Putamen (tissue), 1 donor: ENCODE measurements at places on chromosomes 3 and 15.

DNA sequence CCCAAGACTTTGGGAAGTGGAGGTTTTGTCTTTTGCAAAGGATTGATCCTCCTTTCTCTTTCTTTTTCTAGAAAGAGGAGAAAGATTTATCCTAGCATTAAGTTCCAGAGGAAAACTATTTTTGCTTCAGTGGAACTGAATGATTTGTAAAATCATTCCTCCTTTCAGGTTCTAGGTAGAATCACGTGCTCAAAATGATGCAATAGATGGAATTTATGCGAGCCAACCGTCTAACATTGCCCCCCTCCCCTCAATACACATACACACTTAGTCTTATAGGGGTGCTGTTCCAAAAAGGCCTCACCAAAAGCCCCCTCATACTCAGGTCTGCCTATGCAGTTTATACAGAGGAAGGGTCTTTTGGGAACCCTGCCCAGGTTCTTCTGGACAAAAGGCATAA lies 85.3 kb downstream of the AQP9 start:
- DNase-seq, result no peak

DNA sequence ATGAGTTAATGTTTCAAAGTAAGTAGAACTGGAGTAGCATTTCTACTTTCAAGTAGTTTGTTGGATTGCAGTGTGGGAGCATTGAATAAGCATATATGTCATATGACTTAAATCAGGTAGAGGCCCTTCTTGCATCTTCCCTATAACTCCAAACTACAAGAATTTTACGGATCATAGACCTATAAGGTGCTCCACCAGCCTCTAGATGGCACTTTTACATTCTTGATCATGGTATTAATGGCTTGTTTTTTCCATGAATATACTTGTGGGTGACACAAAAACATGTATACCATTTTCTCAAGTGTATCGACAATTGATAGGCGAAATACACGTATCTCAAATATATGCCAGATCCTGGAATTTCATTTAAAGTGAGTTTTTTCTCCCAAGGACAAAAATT lies 311.1 kb downstream of the ZPLD1 start:
- no peak for DNase-seq

DNA sequence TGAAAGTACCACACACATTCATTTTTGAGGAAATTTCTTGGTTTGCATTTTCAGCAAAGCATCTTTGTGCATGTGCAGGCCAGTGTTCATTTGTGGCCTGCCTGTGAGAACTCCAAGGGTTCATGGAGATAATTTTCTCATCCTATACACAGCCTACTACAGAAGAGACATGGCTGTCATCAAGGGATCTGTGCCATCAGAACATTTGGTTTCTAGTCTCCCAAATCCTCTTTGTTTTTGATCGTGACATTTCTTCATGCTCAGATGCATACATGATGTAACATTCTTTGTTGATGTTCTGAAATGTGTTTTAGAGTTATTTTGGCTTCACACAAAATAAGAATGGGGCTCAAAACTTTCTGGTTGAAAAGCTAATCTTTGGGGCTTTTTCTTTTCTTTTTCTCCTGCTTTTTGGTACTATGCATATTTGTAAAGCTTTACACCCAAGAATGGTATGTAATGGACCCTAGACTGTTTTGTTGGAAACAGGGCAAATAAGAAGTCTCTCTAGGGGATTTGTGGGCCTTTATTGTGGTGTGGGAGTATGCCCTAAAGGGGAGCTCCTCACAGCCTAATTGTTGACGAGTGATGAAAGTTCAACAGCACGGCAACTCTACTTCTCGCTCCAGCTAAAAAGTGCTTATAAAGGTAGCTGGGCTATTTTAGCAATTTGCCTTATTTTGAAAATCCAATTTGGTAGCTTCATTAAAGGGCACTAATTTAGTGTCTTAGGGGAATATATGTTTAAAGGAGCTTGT lies 3.2 kb upstream of the ARPP21 start:
- no peak for DNase-seq

- no peak for DNase-seq
Measured at GRCh38 chr3:107983247-107983646, 107.6 kb downstream of the CD47 start.

- DNase-seq, result no peak
Measured at GRCh38 chr15:93068581-93069199, 20.3 kb downstream of the RGMA start.

GRCh38 chr3:12317914-12318313 lies 29.0 kb downstream of the PPARG start:
- DNase-seq, result no peak

DNA sequence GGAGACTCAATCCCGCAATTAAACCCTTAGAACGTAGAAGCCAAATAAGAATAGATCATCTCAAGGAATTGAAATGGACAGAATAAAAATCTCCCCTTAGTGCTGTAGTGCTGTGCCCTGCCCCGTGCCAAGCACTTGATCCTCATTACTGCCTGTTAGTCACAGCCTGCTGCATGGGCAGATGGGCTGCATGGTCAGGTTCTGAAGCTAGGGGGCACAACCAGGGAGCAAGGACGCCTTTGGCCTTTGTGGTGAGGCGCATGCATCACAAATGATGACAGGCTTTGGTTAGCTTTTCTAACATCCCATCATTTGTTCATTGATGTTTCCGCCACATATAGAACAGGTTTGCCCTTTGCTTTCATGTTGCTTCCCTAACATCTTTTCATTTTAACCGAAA lies 336.3 kb upstream of the ADAMTS9 start:
- DNase-seq, result no peak

DNA sequence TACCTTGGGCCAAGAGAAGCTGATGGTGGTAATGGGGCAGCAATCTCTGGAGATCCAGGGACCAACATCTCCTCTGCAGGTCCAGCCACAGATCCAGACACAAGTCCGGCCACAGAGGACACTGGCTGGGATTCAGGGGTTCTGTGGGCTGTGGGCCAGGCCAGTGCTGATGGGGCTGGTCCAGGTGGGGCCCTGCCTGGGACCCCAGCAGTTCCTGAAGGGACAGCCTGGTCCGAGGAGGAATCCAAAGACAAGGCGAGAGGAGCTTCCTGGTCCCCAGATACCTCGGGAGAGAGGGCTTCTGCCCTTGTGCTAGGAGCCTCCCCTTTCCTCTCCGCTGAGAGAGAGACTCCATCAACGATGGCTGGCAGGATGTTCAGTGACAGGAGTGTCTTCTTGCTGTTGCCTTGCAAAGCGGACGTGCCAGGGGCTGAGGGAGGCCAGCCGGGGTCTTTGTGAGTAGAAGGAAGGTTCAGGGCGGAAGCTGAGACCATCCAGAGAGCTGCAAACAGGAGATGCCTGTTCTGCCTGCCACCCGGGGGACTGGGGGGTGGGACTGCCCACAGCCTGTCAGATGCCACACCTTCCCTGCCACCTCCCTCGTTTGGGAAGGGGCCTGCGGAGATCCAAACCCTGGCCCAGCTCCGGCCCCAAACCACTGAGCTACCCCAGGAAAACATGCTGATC lies 24.5 kb upstream of the GOLGA6C start:
- no peak for DNase-seq

DNA sequence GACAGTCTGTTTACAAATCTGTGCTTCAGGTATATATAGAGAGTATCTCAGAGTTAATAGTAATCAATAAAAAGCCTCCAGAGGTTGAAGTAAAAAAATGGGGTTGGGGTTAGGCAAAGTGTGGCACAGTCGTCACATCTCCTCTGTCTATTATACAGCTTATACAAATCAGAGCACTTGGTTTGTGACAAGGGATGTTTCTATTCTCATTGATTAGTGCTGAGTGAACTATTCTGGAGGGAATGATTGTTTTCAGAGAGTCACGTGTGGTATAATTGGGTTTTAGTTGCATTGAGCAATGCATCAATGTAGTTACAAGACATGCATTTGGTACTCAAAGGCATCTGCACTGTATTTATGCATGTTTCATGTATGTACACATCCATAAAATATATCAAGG lies 172.9 kb downstream of the EPHA3 start:
- DNase-seq, result no peak

DNA sequence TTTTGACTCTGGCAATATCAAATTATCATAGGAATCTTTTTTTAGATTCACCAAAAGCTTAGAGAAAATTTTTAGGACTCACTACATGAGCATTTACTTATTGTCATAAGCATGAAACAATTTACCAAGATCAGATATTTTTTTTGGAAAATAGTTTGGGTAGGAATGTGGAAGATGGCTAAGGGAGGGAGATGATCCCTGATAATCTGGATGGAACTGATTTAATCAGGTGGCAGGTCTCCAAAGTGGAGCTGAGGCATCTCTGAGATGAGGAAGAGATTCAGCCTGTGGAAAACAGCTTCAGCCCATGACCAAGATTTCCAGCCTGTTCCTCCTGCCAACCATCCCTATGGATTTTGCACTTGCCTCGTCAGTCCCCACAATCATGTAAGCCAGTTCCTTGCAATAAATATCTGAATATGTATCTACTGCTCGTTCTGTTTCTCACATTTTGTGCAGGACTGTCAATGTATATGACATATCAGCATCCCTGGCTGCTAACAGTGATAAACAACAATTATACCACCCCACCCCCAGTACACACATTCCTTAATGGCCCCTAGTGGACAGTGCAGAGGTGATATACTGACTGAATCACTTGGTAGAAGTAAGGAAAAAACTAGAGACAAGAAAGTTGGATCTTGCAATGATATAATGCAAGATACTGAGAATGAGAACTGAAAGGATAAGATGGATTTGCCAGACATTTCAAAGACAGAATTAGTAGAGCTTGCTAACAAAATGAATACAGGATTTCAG lies 183.8 kb downstream of the NEK10 start:
- no peak for DNase-seq

DNA sequence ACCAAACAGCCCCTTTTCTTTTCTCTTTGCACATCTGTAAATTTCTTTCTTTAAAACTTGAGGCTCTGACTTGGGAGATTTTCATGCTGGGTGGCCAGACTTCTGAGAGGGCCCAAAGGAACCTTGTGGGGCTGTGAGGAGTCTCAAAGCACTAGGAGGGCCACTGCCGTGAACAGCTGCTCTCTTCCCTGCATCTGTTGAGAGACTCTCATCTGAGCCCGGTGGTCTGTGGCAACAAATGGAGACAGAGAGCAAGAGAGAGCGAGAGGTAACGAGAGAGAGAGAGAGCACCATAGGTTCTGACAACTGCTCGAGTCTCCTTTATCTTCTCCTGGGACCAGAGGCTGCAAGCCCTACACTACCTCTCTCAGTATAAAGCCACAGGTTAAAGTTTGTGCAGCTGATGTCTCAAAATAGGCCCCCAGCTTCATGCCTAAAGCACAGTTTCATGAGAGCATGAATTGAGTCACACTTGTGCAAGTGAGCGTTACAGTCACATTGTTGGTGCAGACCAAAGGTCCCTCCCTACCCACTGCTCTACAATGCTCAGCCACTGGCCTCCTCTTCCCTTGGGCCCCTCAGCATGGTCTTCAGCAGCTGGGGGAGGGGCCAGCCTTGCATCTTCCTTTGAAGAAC lies 60.7 kb downstream of the ZNF621 start:
- DNase-seq, result no peak

DNA sequence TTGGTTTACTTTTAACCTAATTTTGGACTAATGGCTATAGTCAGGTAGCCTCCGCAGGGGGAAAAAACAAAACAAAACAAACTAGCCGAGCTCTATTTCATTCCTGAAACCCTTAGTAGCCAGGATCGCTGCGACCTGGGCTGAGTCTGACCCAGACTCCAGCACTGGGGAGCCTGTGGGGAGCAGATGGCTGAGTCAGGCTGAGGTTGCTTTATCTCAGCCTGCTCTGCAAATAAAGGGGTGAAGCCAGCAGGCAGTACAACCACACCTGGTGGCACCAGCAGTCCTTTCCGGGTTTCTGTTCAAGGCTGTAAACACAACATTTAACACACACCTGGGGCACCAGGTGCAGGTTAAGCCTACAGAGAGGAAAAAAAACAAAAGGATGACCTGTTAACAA lies 27.3 kb downstream of the ABHD2 start:
- DNase-seq, result no peak

- no peak for DNase-seq
Measured at GRCh38 chr15:38534691-38535090, 29.9 kb downstream of the RASGRP1 start.

DNA sequence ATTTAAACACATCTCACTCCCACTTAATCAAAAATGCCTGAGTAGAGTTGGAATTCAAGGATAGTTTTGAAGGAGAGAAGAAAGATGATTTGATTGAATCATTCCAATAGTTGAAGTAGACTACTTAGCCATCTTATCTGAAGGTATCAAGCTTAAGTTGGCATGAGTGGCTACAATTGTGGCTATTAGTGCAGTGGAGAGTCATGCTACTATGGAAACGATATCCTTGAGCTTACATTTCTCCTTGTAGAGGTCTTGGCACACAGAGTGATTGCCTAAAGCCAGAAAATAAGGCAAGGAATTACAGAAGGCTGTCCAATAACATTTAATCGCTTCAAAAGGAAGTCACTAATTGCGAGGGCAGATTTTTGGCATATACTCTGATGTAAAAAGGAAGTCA lies 1022.7 kb downstream of the IGSF11 start:
- no peak for DNase-seq

DNA sequence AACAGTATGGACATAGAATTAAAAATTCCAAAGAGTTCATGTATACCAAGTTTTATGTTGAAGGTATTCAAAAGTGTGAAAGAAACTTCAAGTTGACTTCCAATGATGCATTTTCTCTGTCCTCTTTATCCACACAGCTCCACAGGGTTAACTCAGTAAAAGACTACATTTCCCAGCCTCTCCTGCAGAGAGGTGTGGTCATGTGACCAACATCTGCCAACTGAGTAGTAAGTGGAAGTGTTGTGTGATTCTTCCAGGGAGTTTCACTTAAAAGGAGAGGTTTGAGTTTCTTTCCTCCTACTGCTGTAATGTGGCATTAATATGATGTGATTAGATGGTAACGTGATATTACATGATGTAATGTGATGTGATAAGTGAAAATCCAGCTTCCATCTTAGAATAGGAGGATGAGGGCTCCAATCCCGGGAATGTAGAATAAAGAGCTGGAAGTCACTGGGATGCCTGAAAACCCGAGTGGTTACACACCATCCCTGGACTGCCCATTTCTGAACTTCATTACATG lies 280.6 kb downstream of the ARRDC4 start:
- no peak for DNase-seq

- DNase-seq, result no peak
Measured at GRCh38 chr3:114011059-114011797, 45.1 kb downstream of the CCDC191 start.

- DNase-seq, result no peak
Measured at GRCh38 chr15:48411971-48412591, 80.9 kb downstream of the DUT start.

DNA sequence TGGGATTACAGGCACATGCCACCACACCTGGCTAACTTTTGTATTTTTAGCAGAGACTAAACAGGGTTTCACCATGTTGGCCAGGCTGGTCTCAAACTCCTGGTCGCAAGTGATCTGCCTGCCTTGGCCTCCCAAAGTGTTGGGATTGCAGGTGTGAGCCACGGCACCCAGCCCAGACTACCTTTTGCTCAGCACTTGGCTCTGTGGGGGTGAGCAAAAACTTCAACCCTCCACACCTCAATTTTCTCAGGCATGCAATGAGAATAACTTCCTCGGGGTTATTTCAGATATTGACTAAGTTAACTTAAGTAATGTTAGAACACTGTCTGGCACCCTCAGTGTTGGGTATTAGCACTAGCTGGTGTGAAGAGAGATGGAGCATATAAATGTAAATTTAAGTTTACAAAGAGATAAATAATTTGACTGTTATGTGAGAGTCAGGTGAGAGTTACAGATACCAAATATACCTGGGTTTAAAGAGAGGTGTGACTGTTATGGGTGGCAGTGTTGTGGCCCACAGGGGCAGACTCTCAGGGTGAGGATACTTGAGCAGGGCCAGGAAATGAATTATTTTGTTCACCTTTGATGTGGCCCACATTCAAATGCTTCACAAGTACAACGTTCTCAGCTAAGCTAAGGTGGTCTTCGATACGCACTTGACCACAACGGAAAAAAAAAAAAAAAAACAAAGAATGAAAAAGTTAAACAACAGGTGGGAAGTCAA lies 29.0 kb downstream of the CPOX start:
- DNase-seq, result no peak

GRCh38 chr15:92595506-92596381 lies 59.8 kb downstream of the FAM174B start:
- no peak for DNase-seq
